ENCODE measurements at places on chromosomes 7 and 10. TPM values are rescaled to one million over a fixed set of nuclear protein-coding genes. Genes with fewer than 3 reads are reported as not detected.

DNA sequence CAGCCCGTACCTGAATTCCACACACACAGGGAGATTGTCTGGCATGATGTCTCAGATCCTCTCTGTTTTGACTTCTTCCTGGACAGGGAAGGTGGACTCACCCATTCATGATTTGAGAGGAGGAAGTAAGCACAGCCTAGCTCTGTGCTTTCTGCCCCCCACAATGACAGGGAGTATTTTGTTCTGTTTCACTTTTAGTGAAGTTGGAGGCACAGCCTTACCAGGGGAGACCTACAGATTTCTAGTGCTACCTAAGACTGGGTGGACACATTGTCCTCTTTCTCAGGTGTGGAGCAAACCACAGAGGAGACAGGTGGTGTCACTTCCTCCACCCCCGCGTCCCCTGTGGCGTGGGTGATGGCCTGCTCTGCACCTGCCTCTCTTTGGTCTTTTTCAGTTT, 408.6 kb upstream of the PFKP start:
- no peak for DNase-seq

- DNase-seq = peak; percentile 89
Observed at GRCh38 chr7:120996333-120996987, 7.9 kb downstream of the CPED1 start.

GRCh38 chr7:33509206-33509605, 379.8 kb downstream of the BBS9 start:
- DNase-seq = no peak

- DNase-seq = no peak
Observed at GRCh38 chr7:142759433-142759832, 10.2 kb downstream of the PRSS1 start.

DNA sequence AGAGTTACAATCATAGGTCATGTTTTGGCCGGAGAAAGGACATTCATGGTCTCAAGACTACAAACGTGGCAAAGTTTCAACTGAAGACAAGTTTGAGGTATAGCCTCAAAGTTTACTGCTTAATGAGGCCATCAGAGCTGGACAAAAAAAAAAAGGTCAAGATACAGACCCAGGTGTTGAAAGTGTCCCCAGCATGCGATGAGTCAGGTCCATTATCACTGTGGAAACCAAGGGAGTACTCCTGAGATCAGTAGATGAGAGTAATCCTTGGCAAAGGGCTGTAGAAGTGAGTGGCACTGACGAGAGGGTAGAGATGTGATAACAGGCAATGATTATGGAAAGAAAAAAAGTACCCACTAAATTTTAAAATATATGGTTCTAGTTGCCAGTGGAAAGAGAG, 80.1 kb upstream of the LRRN3 start:
- DNase-seq = no peak

GRCh38 chr7:149775176-149775556, 1.8 kb upstream of the ZNF467 start:
- no peak for DNase-seq

The PRSS2 gene
- not detected for total RNA-seq

The HMX2 gene
- total RNA-seq = not detected

The WIPF3 gene
- not detected for total RNA-seq
